Activated naive CD8-positive, alpha-beta T cell treated with anti-CD3 and anti-CD28 coated beads, Interleukin-2, amount 10 ng/mL, durations not matched to agents 7 days and 5 days (primary cell): ENCODE measurements at places on chromosomes 2 and 18. TPM values are rescaled to one million over a fixed set of nuclear protein-coding genes. Genes with fewer than 3 reads are reported as not detected.

- H3K36me3 ChIP-seq: no peaks in the 10 kb centered on the region
- H3K4me1 ChIP-seq: no peaks in the 10 kb centered on the region
- DNase-seq: no peak
- H3K4me3 ChIP-seq: no peak overlapping the region
Observed at GRCh38 chr2:232458661-232459418, 2.9 kb downstream of the ALPI start.

The C2orf78 gene
- not detected for total RNA-seq

DNA sequence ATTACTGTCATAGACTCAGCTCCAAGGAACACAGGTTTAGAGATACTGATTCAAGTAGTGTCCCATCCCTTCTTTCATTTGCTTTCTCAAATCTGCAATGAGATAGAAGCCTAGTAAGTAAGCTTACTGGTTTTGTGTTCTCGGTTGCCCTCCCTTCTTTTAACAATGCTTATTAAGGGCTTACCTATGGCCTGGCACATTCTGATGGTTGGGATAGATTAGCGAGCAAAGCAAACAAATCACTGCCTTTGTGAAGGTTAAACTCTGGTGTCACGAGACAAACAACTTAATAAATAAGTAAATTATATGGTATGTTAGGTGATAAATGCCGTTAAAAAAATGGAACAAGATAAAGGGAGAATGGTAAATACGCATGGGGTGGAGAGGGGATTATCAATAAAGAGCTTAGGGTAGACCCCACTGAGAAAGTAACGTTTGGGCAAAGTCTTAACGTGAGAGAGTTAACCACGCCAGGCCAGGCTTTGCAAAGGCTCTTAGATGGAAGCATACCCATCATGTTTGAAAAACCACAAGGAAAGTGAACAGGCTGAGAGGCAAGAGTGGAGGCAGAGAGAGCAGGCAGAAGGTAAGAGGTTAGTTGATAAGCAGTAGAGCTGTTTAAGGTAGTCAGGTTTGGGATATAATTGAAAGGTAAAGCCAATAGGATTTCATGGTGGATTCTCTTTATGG is 31.0 kb downstream of the EIF2AK3 start:
- H3K36me3 ChIP-seq: peaks cover 4% of the 10 kb centered on the region
- H3K4me1 ChIP-seq: peaks cover 11% of the 10 kb centered on the region
- H3K27ac ChIP-seq: no peak overlapping the region
- no peak overlapping the region for H3K4me3 ChIP-seq
- H3K27me3 ChIP-seq: no peaks in the 10 kb centered on the region
- no peak for DNase-seq

The EFHD1 gene
- total RNA-seq: 7.6 TPM

DNA sequence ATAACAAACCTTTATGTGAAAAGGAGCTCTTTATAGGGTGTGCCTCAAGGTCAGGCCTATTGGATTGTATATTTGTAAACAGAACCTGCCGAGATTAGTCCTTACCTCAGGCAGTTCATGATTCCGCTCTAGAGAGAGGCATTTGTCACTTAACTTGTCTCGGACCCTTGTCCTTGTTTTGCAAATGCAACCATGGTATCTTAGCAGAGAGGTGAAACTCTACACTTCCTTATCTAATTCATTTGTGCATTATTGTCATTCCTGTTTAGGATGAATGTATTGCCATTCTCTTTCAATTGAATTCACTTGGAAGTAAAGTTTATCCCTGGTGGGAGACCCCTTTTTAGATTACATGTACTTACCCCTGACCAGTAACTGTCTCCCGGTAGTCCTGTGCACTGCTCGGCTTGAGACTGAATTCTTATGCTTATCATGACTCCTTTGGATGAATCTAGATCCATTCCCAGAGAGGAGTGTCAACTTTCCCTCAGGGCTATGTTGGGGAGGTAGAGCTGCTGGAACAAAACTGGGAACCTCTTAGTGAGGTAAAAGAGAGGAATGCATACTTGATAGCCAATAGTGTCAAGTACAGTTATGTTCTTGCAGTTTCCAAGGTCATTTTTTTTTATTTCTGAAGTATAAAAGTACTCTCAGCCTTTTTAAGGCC is 46.6 kb downstream of the SGPP2 start:
- H3K4me1 ChIP-seq: no peaks in the 10 kb centered on the region
- H3K36me3 ChIP-seq: no peaks in the 10 kb centered on the region
- H3K27ac ChIP-seq: no peak overlapping the region
- no peak overlapping the region for H3K4me3 ChIP-seq
